ENCODE measurements at places on chromosomes 2 and 18.

GRCh38 chr2:164015328-164016123 is 279.7 kb upstream of the FIGN start:
- peak; percentile 53 for DNase-seq

DNA sequence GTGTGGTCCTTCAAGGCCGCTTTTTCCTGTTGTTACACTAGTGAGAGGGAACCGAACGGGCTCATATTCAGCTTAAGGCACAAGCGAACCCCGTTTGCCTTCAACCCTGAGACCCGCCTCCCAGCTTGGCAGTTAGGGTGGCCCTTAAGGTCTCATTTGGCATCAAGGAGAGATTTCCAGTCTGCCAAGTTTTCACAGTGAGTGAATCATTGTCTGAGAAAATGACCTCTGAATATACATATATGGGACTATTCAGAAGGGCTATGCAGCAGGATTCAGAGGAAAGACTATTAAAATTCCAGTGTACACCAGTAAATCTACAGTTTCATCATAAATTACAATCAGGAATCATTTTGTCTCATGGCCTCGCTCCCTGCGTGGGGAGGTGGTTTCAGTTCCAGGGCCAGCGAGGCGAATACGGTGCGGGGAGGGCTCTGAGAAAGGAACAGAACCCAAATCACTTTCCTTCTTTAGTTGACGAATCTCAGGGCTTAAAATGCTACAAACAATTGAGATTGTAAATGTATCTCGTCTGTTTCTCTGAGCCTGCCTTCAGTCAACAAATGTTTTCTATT is 231.4 kb downstream of the FAM210A start:
- DNase-seq = no peak

DNA sequence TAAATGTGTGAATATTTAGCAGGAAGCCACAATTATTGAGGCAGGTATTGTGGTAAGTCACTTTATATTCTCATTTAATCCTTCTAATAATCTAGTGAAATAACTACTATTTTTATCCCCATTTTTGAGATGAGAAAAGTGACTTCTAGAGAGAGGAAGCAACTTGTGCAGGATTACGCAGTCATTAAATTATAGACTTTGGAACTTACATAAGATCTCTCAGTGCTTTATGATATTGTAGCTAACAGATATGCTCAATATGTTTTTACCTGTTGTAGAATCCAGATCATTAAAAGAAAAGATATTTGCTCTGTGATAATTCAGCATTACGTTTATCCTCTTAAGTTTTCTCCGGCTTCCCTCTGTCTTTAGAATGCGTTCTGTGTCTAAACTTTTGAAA is 50.5 kb downstream of the MBD5 start:
- DNase-seq = no peak

GRCh38 chr2:144412709-144413108 is 107.2 kb downstream of the ZEB2 start:
- DNase-seq = no peak

GRCh38 chr2:23135481-23136100 is 249.4 kb upstream of the KLHL29 start:
- peak; percentile 80 for DNase-seq

- DNase-seq = no peak
Observed at GRCh38 chr2:175984846-175985245, 17.2 kb downstream of the LNPK start.

DNA sequence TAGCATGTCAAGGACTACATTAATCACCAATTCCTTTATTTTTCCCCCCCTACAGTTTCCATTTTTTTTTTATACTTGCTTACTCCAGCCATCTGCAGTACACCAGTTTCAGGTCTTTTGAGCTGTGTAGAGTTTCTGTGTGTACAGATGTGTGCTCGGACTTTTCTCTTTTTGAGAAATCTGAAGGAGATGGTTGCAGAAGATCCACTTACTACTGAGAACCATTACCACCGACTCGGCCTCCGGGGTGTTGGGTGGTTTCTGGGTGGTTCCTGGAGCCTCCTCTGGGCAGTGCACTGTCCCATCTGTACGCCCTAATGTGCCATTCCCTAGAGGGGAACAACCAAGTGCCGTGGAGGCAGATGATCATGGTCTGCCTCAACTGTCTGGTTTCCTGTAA is 15.4 kb upstream of the LYPD6B start:
- no peak for DNase-seq

- DNase-seq = no peak
Observed at GRCh38 chr2:43648994-43649701, 12.1 kb downstream of the PLEKHH2 start.

DNA sequence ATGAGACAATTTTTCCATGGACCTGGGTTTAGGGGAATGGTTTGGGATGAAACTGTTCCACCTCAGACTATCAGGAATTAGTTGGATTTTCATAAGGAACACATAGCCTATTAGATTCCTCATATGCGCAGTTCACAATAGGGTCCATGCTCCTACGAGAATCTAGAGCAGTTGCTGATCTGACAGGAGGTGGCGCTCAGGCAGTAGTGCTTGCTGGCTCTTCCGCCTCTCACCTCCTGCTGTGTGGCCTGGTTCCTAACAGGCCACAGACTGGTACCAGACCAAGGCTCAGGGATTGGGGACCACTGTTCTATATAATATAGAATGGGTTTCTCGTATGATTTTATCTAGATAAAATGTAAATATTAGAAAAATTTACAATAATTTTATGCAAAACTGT is 338.7 kb downstream of the CPS1 start:
- no peak for DNase-seq

- DNase-seq = no peak
Observed at GRCh38 chr2:120228503-120228902, 5.3 kb upstream of the TMEM185B start.

DNA sequence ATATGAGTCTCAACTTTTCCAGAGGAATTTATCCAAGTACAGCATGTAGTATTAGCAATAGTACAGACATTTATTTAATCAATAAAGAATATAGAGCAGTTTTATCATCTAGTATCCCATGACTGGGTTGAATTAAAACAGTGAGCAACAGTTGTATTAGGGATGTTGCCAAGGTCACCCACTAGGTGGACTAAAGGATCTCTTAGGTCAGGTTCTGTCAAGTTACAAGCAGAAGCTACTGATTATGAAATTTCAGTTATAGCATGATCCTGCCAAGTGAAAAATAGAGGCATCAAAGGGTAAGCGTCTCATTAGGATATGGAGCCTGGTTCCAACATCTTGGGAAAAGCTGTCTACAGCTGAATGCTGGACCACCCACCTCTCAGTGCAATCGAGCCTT is 52.1 kb upstream of the LAPTM4A start:
- no peak for DNase-seq

- DNase-seq = no peak
Observed at GRCh38 chr2:11862049-11862448, 115.6 kb downstream of the LPIN1 start.

GRCh38 chr2:138780446-138780880 is 273 bp upstream of the NXPH2 start:
- DNase-seq = no peak

GRCh38 chr2:240594511-240595380 is 8.2 kb downstream of the CAPN10 start:
- DNase-seq = no peak

DNA sequence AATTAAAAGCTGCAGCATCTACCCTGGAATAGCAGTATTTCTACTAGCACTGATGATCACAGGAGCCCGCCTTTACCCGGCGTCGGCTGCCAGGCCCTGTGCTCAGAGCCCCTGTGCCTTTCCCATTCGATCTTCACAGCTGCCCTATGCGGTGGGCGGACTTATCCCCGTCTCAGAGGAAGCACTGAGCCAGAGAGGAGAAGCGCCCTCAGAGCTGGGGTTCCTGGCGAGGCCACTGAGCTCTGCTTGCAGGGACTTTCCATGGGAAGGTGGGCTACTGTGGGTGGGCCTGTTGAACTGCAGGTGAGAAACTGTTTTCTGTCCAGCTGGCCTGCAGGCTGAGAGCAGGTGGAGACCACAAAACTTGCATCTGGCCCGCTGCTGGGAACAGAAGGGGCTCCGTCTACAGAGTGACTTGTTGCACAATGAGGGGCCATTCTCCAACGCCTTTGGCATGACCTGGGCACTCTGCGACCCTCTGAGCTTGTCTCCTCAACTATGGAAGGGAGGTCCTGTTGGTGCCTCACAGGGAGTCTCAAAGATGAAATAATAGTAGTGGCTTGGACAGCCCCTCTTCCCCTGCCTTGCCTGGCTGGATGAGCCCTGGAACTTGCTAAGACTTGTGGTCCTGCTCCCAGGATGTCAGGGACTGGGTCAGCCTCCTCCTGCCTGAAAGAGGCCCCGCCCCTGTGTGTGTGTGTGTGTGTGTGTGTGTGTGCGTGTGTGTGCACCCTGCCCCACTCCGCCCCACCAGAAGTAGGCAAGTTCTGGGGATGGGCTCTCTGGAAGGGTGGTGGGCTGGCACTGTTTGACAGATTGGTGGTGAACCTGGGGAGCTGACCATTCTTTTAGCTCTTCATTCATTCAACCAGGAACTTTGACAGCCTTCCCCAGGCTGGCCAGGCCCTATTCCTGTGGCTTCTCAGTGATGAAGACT is 32.7 kb downstream of the GLI2 start:
- no peak for DNase-seq

DNA sequence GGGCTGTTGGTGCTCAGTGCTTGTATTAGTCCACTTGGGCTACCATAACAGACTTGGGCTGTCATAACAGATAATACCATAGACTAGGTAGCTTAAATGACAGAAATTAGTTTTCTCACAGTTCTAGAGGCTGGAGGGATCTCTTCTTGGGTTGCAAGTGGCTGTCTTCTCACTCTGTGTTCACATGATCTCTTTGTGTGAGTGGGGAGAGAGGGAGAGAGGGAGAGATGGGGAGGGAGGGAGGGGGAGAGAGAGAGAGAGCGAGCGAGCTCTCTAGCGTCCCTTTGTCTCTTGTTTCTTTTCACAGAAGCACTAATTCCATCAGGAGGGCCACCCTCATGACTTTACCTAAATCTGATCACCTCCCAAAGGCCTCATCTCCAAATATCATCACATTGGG is 4.5 kb upstream of the XRCC5 start:
- no peak for DNase-seq

DNA sequence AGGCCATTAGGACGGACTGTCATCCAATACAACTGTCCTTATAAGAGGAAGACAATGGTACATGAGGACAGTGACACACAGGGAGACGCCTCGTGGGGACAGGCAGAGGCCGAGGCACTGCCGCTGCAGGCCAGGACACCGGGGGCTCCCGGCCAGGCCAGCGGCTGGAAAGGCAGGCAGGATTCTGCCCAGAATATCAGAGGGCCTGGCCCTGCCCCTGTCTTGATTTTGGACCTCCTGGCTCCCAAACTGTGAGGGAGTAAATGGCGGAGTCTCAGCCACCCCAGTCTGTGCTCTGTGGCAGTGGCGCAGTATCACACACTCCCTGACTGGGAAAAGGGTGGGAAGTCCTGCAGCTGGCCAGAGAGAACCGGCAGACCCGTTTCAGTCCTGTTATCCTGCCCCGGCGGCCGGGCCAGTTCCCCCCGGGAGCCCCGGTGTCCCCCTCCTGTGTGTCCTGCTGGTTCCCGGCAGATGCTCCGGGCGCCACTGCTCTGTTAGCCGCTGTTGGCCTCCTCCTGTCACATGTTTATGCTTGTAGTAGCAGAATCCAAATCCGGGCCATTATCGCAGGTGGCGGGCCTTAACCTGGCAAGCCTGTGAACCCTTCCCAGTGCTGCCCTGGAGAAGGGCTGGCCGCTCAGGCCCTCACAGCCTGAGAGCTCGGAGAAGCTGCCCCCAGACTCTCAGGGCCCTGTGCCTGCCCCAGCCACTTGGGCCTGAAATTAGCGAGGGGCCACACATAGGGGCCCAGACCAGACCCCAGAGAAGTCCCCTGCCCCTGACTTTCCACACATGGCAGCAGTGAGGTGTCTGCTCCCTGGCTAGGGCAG is 31.4 kb upstream of the TAF1B start:
- no peak for DNase-seq

- DNase-seq = no peak
Observed at GRCh38 chr18:57435846-57436190, 644 bp downstream of the ONECUT2 start.

GRCh38 chr2:64594226-64594989 is 59.3 kb downstream of the SERTAD2 start:
- no peak for DNase-seq

- no peak for DNase-seq
Observed at GRCh38 chr2:207640661-207641060, 15.5 kb upstream of the METTL21A start.

- peak; percentile 48 for DNase-seq
Observed at GRCh38 chr2:182186132-182186735, 200.6 kb downstream of the PPP1R1C start.

GRCh38 chr18:63161761-63162195 is 157.8 kb downstream of the BCL2 start:
- DNase-seq = no peak

DNA sequence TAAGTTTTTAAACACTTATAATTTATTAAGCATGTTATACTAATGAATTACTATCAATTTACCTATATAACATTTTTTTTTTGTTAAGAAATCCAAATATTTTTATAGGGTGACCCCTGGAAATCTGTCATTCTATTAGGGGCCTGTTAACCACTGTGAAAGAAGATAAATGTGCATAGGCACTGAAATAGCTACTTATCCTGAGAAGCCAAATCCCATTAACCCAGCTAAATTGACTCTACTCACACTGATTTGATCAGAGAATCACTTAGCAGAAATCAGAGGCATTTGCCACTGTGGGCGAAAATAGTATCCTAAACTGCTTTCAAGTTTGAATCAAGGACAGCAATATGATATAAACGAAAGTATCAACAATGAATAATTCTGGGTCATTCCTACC is 90.0 kb upstream of the GULP1 start:
- DNase-seq = no peak

GRCh38 chr2:132782176-132782783 is 112.3 kb upstream of the LYPD1 start:
- no peak for DNase-seq

- DNase-seq = no peak
Observed at GRCh38 chr2:48419884-48420511, 110.0 kb upstream of the STON1 start.

DNA sequence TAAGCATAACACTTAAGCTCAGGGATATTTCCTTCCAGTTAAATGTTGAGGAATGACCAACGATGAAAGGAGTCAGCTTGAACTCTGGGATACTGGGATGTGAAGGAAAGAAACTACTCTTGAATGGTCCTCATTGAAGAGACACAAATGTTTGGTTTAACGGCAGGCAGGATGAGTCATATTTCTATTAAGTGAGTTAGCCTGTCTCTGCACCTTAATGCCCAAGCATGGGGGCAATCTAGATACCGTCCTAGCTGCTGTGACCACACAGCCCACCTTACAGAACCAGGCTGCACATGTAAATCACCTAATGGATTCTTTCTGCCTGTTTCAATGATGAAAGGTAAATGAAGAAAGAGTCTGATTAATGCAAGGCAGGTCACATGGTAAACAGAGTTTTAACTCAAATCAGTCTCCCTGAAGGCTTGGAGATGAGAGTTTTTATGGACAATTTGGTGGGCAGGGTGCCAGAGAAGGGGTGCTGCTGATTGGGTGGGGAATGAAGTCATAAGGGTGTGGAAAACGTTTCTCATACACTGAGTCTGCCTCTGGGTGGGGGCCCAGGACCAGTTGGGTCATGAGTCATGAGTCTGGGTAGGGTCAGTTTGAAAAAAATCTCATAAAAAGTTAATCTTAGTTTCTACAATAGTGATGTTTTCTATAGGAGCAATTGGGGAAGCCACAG is 144.6 kb upstream of the MMADHC start:
- DNase-seq = no peak

Data from NCI-H446 (cell line).